ENCODE measurements at places on chromosomes 1 and 21. TPM values are rescaled to one million over a fixed set of nuclear protein-coding genes. Genes with fewer than 3 reads are reported as not detected.

DNA sequence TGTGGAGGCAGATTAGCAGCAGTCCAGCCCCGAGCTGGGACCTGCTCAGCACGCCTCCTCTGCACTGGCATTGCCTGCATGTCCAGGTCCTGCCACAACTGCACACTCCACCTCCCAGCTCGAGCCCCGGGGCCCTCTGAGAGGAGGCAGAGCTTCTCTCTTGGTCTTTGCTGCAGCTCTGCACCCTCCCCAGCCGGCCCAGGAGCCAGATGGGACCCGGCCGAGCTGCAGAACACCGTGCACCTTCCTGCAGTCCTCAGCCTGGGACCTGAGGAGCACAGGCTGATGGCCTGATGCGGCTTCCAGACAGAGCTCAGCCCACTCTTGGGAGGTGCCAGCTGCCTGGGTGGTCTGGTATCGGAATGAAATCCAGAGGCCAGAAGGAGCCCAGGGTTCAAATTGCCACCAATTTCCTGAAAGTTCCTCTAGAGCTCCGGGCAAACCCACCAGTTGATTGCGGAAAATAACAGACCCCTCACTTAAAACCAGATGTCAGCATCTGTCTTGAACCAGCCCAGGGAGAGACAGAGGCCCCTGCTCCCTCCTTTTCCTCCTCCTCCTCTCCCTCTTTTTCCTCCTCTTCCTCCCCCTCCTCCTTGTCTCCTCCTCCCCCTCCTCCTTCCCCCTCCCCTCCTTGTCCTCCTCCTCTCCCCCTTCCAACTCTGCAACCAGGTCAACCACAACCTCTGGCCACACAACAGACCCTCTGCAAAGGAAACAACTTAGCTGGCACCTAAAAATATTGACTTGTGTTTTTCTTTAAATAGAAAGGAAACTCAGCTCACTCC lies 10.6 kb upstream of the SPSB1 start:
- no peak for DNase-seq

- no peak for DNase-seq
These were observed 125.4 kb downstream of the FOXD2 start for GRCh38 chr1:47563201-47563600.

TMEM54 gene
- total RNA-seq, result 18.3 TPM

DNA sequence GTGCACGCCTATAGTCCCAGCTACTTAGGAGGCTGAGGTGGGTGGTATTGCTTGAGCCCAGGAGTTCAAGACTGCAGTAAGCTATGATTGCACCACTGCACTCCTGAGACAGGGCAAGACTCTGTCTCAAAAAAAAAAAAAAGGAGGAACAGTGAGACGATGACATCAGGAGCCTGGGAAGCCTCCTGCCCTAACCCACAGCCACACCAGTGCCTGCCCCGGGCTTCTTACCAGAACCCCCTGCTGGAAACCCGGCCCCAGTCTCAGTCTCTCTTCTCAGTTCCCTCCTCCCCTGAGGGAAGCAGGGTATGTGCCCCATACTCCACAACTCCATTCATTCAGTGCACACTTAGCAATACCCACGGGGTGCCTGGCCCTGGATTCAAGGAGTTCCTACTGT lies 9.1 kb downstream of the COL8A2 start:
- DNase-seq, result no peak

DNA sequence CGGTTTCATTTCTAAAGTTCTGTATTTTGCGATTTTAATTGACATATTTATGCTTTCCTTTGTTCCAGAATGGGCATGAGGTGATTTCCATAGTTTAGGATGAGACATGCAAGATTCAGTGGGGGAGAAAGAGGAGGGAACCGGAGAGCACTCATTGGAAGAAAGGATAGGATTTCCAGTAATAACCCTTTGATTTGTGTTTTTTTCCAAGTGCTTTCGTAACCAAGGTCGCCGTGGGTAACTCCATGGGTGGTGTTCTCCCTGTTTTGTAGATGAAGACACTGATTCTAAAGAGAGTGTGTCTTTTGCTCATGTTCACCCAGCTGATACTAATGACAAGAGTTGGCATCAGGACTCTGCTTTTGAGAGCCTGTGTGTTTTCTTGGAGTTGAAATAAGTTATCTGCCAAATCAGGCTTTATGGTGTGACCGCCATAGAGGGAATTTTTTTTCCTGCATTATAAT lies 170.1 kb downstream of the DHRS3 start:
- DNase-seq, result no peak

SIPA1L2 gene
- total RNA-seq, result 30.8 TPM

GRCh38 chr1:91769742-91770141 lies 116.2 kb downstream of the TGFBR3 start:
- no peak for DNase-seq

GRCh38 chr1:243996223-243996622 lies 54.9 kb upstream of the ZBTB18 start:
- DNase-seq, result no peak

DNA sequence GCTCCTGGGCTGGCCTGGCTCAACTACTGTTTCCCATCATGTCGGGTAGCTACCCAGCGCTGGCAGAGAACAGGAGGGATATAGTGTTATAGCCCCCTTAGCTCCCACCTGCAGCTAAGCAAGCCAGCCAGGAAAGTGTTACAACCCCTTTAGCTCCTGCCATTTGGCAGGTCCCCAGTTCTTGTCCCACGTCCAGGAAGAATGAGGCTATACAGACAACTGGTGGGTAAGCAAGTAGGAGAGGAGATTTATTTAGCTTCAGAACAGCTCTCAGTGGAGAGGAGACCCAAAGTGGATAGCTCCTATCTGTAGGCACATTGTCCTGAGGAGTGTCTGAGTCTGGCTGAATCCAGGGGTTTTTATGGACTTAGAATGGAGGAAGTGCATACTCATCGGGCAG lies 741.1 kb upstream of the B3GALT2 start:
- no peak for DNase-seq

GRCh38 chr1:27418326-27419185 lies 26.1 kb downstream of the GPR3 start:
- DNase-seq, result peak; percentile 69

PYHIN1 gene
- 0.20 TPM for total RNA-seq

C21orf58 gene
- total RNA-seq, result 4.1 TPM

- DNase-seq, result peak; percentile 22
These were observed 6.7 kb upstream of the SLC9A1 start for GRCh38 chr1:27161594-27161993.

CLIC6 gene
- 0.20 TPM for total RNA-seq

- no peak for DNase-seq
These were observed 102.0 kb upstream of the COA6 start for GRCh38 chr1:234271243-234271606.

DNA sequence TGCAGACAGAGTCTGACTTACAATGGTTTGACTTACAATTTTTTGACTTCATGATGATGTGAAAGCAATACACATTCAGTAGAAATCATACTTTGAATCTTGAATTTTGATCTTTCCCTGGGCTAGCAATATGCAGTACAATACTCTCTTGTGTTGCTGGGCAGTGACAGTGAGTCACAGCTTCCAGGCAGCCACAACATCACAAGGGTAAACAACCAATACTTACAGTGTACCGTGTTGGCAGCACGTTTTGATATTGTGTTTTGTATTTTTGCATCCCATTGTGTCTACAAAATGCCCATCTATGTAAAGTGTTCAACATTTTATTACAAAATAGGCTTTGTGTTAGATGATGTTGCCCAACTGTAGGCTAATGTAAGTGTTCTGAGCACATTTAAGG lies 150.9 kb downstream of the NTMT2 start:
- no peak for DNase-seq

INSRR gene
- under 0.01 TPM for total RNA-seq

- DNase-seq, result no peak
These were observed 23.8 kb downstream of the KCNA2 start for GRCh38 chr1:110582378-110582777.

LMOD1 gene
- total RNA-seq, result 7.4 TPM

DNA sequence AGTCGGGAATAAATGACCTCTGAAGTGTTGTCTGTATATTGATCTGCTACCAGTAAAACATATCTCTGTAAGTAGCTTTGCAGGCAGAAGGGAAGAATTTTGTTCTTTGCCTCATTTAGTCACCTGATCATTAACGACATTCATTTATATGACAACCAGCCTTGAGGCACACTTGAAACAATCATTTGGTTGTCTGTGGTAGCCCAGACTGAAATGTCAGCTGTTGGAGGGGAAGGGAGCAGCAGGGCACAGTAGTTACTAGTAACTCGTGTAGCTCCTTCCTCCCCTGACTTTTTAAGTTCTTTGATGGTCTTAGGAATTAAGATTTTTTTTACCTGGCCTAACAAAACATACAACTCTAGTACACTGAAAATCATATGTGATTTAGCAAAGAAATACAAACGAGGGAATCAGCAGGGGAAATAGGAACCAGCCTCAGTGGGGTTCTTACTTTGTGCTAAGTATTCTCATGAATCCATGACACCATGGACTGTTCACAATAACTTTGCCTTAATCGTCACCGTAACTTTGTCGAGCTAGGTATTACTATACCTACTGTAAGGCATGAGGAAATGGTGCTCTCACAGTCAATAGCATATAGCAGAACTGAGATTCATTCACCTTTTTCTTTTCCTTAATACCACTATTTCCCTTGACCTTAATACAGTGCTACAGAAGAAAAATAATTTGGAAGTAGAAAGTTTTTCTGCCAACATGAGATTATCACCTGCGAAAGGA lies 6.4 kb downstream of the IL12RB2 start:
- no peak for DNase-seq

CD1D gene
- total RNA-seq, result 1.3 TPM

- no peak for DNase-seq
These were observed 21.1 kb downstream of the MEGF6 start for GRCh38 chr1:3590139-3590763.

DNA sequence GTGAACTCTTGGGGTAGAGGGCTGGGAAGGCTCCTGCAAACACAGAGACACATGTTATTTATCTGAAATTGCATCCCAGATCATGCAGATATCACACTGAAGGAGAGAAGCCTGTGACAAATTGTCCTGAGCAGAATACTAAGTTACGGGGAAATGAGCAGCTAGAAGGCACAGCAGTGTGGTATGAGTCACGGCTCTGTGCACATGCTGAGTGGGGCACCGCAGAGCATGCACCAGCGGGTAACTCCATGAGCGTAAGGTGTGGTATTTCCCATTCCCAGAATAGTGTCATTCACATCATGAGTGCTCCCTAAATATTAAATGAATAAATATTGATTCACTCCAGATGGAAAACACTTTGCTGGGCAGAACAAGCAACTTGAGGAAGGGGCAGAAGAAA lies 21.3 kb upstream of the FCRL2 start:
- no peak for DNase-seq

IL19 gene
- total RNA-seq, result not detected

DNA sequence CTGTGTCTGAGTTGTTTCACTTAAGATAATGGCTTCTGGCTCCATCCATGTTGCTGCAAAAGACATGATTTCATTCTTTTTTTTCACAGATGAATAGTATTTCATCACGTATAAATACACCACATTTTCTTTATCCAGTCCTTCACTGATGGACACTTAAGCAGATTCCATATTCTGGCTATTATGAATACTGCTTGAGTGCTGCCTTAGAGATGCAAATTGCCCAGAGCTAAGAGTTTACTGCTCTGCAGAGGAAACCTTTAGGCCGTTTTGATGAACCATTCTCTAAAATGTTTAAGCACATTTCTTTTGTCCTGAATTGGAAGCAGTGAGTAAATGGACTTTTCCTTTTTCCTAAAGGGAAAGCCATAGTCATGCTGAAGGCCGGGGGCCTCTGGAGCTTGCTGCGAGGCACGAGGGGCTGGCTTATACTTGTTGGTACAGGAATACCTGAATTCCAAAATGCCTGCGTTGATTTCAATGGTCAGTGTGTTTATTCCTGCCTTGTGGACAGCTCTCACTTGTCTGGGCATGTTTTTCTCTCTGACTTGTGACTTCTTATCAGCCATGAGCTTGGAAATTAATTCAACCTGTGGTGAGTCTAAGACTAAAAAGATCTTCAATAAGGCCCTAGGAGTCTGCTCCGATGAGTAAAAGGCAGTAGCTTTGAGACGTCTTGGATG lies 201.0 kb upstream of the MAP1LC3C start:
- DNase-seq, result no peak

DNA sequence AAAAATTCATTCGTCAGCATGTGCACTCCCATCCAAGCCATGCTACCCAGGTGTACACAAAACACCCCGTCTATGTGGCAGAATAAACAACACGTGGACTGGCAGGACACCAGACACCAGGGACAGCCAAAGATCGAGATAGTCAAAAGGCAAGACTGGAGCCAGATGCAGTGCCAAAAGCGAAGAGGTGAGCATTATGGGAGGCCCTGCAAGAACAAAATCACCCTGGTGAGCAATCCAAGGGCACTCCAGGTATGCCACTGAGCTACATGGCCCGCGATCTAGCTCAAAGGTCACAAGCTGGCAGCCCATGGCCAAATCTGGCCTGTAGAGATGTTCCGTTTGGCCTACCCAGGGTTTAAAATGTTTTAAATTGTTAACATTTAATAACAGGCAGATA lies 33.7 kb downstream of the PLPP3 start:
- no peak for DNase-seq

DNA sequence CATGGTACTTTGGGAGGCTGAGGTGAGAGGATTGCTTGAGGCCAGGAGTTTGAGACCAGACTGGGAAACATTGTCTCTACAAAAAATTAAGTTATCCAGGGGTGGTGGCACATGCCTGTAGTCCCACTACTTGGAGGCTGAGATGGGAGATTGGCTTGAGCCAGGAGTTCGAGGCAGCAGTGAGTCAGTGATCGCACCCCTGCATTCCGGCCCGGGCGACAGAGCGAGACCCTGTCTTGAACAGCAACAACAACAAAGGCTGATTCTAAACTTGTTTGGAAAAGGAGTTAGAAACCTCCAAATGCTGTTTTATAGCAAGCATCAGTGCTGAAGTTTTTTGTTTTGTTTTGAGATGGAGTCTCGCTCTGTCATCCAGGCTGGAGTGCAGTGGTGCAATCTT lies 14.7 kb downstream of the LYPD8 start:
- no peak for DNase-seq

KRTAP6-3 gene
- not detected for total RNA-seq

DNA sequence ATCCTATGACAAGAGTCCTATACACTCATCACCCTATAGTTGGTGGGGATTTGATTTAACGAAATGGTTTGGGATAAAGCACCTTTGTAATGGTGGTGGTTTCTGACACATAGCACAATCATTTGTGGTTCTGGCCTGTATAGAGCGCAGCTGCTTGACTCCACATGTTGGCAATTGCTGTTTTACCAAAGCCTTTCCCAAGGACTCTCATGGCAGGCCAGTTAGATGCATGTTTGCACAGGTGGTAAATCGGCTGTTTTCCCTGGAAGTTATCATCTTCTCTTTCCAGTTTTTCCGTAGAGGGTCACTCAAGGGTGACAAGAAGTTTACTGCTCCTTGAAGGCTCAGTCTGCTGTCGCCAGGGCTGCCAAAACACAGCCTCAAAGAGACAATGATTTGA lies 17.1 kb upstream of the XPR1 start:
- no peak for DNase-seq

Data from skin of body (tissue), 3 donors.